Midbrain (tissue), 1 donor: ENCODE measurements at places on chromosomes 5 and 9.

- no peak for DNase-seq
Measured at GRCh38 chr5:137833463-137833862, 34.2 kb upstream of the MYOT start.

DNA sequence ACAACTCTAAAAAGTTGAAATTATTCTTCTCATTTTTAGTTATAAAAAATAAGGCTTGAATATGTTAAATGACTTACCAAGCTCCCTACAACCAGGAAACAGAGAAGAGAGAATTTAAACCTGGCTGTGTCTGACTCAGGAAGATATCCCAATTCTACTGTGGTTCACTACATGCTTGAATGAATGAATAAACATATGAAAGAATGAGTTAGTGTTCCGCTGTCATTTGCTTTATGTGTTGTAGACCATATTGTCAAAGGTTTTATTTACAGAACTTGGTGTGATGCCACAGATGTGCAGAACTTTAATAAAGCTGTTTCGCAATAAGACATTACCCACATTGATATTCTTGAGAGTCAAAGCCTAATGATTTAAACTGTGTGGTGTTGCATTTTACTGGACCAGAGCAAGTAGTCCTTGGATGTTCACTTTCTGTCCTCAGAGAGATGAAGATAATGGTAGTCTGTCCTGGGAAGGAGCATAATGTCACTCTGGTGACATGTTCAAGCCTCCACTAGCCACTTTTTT is 313.2 kb downstream of the TRIM32 start:
- DNase-seq, result no peak

DNA sequence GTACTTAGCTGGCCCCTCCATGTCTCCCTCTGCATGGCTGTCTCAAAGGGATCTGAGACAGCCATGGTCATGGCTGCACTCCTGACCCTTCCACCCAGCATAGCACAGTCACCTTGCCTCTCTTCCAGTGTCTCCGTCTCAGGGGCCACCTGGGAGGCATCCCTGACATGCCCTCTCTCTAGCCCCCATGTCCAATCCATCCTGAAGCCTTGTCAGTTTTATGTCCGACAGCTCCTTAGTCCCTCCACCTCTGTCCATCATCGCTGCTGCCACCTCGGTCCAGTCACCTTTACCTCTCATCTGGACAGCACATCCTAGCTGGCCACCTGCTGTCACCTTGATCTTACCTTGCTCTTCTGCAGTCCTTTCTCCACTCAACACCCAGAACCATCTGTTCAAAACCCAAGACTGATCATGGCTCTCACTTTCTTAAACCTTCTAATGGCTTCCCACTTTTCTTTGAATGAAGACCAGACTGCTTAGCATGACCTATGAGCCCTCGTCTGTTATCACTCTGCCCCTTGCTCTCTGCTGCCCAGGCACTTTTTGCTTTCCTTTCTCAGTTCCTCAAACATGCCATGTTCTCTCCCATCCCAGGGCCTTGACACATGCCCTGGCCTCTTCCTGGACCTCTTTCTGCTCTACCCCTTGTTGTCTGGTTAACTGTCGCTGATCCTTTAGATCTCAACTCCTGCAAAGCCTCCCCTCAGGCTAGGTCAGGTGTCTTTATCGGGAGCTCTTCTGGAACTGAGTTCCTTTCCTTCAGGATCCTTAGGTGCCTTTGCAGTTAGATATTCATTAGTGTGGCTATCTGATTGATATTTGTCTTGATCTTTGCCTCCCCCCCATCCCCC is 181.8 kb upstream of the PITX1 start:
- DNase-seq, result no peak

DNA sequence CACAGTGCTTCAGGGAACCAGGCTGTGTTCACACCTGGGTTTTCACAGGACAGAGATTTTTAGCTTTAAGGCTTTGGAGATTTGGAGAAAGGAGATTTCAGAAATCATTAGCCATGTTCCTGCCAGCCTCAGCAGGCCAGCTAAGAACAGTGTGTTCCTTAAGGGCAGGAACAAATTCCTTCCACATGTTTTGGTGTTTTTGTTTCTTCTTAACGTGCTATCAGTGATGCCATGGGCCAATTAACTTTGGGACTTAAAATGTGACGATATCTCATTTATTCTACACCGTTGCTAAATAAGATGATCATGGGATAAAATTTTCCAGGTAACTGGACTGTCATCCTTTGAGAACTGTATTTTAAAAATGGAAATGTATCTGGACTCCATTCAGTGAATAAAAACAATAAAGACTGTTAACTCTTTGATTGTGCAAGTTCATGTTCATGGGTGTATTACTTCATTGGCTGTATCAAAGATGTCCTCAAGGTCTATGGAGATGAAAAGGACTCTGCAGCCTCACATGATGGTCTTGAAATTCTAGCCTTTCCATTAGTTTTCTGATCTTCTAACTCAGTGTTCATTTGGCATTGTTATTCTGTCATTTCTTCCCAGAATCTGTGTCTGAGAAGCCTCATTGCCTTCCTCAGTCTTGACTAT is 72.3 kb downstream of the ZNF366 start:
- no peak for DNase-seq

DNA sequence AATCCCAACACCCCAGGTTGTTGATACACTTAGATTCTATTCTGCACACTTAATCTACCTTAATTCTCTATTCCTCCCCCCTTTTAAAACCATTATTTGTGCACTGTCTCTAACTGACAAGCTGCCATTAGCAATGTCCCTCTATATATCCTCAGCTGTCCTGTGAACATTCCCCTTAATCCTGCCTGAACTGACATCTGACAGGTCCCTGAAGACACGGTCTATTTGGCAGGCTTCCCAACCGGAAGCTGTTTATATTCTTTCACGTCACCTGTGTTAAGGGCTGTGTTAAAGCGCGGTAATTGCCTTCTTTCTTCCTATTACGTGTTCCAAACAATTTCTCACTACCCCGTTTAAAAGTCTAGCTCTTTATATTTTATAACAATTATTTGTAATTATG is 277.3 kb downstream of the CDH9 start:
- no peak for DNase-seq

- no peak for DNase-seq
Measured at GRCh38 chr5:140324617-140325241, 21.7 kb downstream of the HBEGF start.

- no peak for DNase-seq
Measured at GRCh38 chr9:72333709-72334108, 31.3 kb downstream of the ZFAND5 start.

GRCh38 chr9:78363221-78363620 is 66.3 kb downstream of the PSAT1 start:
- no peak for DNase-seq

GRCh38 chr9:124520206-124520596 is 13.0 kb upstream of the NR5A1 start:
- peak; percentile 75 for DNase-seq

- no peak for DNase-seq
Measured at GRCh38 chr5:53965459-53965858, 344.9 kb downstream of the ARL15 start.

DNA sequence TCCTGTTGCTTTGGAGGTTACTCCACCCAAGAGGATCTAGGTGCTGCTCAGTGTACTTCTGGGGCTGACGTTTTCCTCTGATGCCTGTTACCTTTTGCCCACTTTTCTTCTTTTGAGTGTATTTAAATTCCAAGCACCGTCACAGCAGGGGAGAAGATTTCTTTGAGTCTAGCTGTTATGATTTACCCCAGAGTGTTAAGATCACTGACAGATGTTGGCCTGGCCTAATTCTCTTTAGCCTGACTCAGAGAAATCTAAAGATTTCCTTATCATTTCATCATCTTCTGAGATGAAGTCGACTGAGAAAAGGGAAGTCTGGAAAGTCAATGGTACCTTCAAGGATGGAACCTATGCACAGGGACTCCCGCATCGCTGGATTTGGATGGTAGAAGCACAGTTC is 191.5 kb downstream of the FBXL7 start:
- DNase-seq, result no peak

GRCh38 chr9:33092634-33093033 is 16.2 kb upstream of the SMU1 start:
- DNase-seq, result no peak

- DNase-seq, result no peak
Measured at GRCh38 chr5:149048811-149049210, 14.1 kb downstream of the SH3TC2 start.

DNA sequence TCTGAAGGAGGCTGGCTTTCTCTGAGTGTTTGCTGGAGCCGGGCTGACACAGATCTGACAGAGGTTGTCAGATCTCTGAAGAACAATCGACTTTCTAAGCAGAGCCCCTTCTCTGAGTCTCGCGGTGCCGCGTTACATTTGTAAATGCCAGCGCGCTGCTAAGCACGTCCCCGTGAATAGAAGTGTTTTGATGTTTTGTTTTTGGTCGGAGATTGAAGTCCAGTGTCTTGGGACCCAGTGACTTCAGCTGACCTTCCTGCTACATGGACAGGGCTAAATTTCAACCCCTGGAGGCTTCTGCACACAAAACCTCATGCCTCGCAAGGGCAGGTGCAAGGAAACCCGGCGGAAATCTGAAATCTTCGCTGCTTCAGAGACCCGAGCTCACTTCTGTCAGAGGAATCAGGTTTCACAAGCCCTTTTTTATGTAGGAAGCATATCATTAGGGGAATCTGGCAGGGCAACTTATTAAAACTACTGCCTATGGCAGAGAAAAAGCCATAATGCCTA is 27.2 kb downstream of the NEUROG1 start:
- DNase-seq, result no peak

DNA sequence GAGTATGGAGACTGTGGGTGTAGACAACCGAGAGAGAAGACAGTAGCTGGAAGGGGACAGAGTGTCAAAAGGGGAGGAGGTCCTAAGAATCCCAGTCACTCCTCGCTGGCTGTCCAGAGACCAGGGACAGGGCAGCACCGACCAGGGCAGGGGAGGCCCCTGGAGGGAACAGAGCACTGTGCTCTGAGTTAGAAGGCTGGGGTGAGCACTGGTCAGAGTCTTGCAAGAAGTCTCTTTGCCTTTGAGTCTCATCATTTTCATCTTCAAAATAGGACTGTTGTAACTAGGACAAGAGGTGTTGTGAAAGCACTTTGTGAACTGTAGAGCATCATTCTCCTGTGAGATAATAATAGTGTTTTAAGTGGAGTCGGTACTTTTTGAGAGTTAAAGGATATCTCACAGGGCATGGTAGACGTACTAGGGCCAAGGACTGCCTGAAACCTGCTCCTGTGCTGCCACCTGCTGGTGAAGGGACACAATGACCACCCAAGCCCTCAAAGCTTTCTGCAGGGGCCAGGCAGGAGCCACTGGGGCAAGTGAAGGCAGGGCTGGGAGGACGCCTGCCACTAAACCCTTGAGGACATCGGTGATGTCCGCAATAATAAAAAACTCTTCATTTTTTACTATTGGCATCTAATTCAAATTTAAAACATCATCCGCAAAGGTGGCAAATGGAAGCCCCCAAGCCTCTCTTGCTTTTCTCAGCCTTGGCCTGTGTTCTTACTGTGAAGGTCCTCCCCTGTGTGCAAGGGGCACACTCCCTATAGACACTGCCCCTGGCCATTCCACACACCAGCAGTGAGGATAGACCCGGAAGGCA is 28.2 kb downstream of the SLC6A7 start:
- DNase-seq, result peak; percentile 84

DNA sequence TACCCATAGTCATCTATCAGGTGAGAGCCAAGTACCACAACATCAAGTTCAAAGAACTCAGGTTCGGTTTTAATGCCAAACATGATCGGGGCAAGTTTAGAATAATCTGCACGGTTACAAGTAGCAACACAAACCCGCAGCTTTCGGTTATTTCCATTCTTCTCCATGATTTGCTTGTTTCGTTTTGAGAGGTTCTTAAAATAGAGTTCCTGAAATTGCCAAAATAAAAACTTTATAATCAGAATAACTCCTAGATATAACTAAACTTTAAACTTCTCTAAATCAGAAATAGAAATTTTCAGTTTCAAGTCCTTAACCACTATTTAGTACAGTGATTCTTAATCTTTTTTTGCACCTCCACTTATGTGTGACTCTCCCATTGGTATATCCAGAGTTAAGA is 9.1 kb downstream of the GNE start:
- DNase-seq, result no peak

GRCh38 chr9:78314953-78315870 is 18.3 kb downstream of the PSAT1 start:
- DNase-seq, result no peak

- DNase-seq, result no peak
Measured at GRCh38 chr5:154701181-154701580, 54.0 kb upstream of the LARP1 start.

DNA sequence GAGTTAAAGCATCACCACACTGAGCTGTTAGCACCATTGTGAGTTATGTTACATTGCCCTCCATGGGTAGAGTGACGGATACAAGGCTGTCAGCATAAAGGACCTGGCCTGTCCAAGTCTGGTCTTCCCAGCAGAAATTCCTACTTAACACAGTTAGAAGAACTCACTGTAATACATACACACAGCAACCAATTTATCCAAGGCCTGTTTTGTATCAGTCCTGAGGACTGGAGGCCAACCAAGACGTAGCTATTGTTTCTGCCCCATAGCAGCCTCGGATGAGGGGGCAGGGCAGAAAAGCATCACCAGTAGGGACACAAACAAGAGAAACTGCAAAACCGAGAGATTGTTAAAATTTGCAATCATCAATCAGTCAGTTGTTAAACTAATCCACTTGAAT is 66.0 kb upstream of the CKMT2 start:
- DNase-seq, result no peak

DNA sequence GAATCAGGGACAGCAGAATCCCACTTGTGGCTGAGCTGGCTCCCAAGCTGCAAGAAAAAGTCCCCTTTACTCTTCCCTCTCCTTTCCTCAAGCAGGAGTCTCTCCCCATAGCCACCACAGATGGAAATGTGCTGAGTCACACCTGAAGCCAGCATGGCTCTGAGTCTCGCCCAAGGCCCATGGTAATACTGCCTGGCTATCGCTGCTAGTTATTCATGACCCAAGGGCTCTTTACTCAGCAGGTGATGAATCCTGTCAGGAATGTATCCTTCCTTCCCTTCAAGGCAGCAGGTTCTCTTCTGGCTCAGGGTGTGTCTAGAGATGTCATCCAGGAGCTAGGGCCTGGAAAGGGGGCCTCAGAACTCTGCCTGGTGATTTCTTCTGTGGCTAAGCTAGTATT is 403.3 kb upstream of the PTPRD start:
- DNase-seq, result no peak

- DNase-seq, result no peak
Measured at GRCh38 chr9:7816021-7816420, 16.4 kb upstream of the DMAC1 start.

DNA sequence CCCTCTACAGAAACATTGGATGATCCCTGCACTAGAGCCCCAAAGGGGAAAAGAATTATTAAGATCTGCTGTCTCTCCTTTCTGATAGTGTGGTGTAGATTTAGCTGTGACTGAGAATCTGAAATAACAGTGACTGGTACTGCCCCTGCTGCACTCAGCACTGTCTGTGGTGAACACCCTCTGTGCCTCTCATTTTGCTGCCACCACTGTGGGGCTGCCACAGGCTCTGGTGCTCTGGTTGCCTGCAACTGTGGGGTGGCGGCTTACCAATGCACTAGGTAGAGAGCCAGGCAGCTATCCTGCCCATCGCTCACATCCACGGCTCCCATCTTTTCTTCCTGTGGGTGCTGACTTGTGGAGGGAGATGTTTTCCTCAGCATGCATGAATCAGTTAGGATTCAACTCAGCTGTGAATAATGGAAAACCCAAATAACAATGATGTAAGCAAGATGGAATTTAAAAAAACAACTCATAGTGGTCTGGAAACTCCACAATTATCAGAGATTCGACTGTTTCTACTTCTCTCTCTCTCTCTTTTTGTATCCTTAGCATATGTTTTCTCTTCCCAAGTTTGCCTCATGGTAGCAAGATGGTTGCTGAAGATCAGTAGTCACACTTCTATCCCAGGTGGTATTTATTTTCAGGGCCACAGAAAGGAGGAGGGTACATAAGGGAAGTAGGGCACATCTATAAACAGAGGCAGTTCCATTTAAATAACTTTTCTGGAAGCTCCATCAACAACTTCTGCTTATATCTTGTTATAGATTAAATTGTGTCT is 99.8 kb upstream of the DAP start:
- no peak for DNase-seq
